ENCODE measurements at places on chromosomes 13 and 19.

DNA sequence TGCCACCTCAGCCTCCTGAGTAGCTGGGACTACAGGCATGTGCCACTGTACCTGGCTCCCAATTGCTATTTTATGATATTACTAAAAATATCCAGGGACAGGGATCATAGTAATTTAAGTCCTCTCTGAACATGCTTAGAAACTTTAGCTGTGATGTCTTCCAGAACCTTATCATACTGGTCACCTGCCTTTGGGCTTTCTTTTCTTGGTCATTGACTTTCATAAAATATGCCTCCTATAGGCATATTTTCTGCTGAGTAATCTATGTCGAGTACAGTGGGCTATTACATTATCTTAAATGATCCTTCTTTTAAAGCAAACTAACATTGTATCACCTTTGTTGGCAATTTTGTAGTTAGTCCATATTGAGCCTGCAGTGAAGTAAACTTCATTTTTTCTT lies 6.2 kb downstream of the UCHL3 start:
- no peak for DNase-seq

- no peak for DNase-seq
Observed at GRCh38 chr19:1987197-1988187, 28.0 kb downstream of the BTBD2 start.

GRCh38 chr19:49984491-49984890 lies 23.5 kb upstream of the SIGLEC11 start:
- no peak for DNase-seq

DNA sequence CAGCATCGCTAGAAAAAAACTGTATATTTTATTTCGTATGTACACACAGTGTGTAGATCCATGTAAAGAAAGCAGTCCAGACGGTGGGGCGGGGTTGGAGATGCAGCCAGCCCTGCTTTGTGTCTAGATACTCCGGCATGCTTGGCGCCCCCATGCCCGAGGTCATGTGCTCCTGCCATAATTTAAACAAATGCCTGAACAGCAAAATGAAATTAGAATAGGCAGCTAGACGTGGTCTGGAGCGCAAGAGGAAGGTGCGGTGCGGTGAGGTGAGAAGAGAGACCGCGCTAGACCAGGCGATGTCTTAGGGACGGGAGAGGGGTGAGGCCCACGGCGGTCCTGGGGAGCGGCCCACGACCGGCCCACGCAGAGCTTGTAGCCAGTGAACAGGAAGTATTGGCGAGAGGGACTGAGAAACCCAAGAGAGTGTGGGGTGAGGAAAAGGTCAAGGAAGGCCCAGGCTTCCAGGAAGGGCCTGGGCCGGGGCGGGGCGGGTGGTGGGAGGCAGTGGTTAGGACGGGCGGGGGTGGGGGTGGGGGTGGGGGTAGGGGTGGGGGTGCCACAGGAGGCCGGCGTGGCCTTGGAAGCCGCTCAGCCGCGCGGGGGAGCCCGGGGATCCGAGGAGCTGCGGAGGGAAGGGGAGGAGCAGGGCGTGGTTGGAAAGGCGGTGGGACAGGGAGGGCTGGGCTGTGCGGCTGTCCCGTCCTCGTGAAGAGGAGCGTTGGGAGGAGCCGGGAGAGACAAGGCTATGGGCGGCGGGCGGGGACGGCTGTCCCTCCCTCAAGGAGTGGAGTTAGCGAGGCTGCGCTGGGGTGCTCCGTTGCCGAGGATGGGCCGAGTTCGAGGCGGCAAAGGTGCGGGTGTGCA lies 254.7 kb upstream of the SGCG start:
- DNase-seq, result no peak

- no peak for DNase-seq
Observed at GRCh38 chr19:56712611-56713276, 41.2 kb upstream of the ZNF835 start.

GRCh38 chr13:50668691-50669271 lies 174.7 kb downstream of the DLEU7 start:
- no peak for DNase-seq

GRCh38 chr13:39245688-39246087 lies 207.4 kb downstream of the NHLRC3 start:
- no peak for DNase-seq

DNA sequence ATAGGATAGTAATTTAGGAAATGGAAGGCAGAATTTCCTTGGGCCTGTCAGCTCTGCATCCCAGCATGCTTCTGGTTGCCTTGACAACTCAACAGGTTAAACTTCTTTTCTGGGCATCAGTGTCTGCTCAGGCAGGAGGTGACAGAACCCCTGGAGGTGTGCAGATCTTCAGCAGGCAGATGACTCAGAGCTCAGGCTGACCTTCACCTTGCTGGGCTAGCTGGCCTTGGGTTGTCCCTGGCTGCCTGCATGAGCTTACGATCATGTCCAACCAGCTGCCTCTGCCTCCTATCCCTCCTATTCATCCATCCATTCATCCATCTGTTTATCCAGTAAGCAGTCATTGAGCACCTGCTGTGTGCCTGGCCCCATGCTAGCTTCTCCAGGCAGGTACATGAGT lies 81.2 kb upstream of the KCTD15 start:
- DNase-seq, result no peak

GRCh38 chr13:30301827-30302226 lies 5.5 kb downstream of the KATNAL1 start:
- no peak for DNase-seq

GRCh38 chr13:55199134-55199533 lies 1941.6 kb upstream of the PRR20A start:
- no peak for DNase-seq

DNA sequence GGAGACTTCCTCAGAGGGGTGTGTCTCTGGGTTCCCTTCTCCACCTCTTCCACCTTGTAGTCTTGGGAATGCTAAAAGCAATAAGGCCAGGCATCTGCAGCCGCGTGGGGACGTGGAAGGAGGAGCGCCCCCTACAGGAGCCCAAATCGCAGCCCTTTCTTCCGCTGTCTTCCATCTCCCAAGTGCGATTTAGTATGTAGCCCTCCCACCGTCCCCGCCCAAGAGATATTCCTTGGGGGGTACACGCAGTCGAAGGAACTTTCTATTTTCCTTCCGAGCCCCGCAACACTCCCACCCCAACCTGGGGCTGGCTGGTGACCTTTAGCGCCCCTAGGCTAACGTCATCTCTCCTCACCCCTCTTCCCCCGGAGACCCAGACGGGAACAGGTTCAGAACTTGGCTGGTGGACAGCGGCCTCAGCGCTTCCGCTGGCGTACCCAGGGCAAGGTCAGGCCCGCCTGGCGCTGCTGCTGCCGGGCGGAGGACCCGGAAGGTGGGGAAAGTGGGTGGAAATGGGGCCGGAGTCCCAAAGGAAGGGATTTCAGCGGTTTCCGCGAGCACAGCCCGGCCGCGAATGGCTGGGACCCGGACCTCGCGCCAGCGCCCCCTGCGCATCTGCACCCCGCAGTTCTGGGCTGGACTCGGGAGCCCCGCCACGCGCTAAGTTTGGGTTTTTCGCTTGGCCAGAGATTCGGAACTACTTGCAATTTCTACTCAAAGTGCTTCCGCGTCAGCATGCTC lies 2.1 kb upstream of the PCDH8 start:
- peak; percentile 47 for DNase-seq

DNA sequence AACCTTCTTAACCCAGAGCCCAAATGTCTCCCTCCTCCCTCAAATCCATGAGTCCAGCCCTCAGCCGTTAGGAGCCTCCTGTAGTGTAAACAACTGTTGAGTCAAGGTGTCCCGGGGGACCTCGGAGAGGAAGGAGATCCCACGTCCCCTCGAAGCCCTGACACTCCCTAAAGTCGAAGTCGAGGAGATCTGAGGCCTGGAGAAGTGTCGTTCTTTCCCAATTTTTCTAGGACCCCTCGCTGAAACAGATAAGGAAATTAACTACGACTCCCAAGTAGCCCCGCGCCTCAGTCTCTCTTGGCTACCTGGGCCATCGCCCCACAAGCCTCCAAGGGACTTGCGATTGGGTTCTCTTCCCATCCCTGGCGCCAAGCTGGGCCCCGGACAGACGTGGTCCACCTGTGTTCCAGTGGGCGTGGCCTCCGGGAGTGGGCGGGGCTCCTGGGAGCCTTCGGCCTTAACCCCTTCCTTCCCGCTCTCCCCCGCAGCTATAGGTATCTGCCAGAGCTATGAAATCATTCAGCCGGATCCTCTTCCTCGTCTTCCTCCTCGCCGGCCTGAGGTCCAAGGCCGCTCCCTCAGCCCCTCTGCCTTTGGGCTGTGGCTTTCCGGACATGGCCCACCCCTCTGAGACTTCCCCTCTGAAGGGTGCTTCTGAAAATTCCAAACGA lies 869 bp downstream of the GFY start:
- no peak for DNase-seq

GRCh38 chr13:46166947-46167610 lies 14.9 kb downstream of the LCP1 start:
- DNase-seq, result no peak

DNA sequence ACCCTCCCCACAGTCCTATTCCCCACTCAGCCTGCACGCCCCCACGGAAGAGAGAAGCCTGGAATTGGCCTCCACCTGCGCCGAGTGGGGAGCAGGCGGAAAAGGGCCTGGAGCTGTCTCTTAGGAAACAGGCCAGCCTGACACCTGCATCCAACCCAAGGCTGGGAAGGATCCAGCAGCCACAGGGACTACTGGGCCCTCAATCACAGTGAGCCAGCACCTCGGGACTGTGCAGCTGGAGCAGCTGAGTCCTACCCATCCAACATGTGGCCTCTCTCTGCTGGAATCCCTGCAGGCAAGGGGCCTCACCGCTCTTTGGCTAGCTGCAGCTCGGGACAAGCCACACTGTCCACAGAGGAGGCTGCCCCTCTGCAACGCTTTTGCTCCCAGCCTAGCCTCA lies 8.3 kb upstream of the EPHX3 start:
- DNase-seq, result no peak

GRCh38 chr13:114309086-114309485 lies 5.2 kb upstream of the CHAMP1 start:
- no peak for DNase-seq

- DNase-seq, result no peak
Observed at GRCh38 chr19:51079481-51080110, 3.1 kb downstream of the KLK14 start.

DNA sequence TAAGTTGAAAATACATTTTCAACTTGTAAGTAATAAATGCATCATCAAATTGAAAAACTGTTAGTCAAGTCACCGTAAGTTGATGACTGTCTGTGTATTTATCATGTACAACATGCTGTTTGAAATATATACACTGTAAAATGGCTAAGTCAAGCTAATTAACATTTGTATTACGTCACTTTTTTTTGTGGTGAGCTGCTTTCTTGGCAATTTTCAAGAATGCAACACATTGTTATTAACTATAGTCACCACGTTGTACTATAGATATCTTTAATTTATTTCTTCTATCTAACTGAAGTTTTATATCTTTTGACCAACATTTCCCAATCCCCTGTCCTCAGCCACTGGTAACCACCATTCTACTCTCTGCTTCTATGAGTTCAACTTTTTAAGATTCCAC lies 57.0 kb downstream of the RBM26 start:
- DNase-seq, result peak; percentile 16

GRCh38 chr13:25840931-25841330 lies 210.9 kb downstream of the SHISA2 start:
- DNase-seq, result no peak

GRCh38 chr19:8504171-8504570 lies 1.7 kb upstream of the PRAM1 start:
- DNase-seq, result no peak

DNA sequence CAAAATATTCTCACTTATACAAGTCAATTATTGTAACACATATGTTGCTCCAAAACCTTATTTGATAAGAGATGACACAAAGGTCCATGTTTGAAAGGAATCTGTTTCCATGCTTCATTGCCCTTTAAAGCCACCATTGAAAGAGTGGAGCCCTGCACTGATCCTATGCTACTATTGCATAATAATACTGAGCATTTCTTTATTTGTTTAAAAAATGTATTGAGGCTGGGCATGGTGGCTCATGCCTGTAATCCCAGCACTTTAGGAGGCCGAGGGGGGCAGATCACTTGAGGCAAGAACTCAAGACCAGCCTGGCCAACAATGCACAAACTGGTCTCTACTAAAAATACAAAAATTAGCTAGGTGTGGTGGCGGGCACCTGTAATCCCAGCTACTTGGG lies 178.8 kb upstream of the STARD13 start:
- no peak for DNase-seq

- DNase-seq, result peak; percentile 83
Observed at GRCh38 chr19:7888145-7888825, at the start of gene LRRC8E. TSS of gene LRRC8E (plus strand) at chr19:7888510. CDS start at chr19:7895604, 7,094 bp downstream.

DNA sequence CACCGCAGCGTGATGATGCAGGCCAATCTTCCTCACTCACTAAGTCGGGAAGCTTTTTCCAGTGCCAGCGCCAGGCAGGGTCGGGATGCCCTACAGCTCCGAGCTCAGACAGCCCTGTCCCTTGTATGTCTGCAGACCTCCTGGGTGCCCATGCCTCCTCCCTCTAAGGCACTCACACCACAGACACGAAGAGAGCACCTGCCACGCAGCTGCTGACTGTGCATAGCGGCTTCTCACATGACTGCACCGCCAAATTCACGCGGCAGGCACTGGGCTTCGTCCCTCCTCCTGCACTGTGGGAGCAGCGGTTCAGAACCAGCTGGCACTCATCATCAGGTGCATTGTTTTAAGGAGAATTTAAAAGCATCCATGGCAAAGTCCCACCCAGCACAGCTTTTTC lies 88.1 kb downstream of the SLC7A1 start:
- no peak for DNase-seq

GRCh38 chr19:934865-935479 lies 9.1 kb downstream of the ARID3A start:
- DNase-seq, result no peak

- DNase-seq, result no peak
Observed at GRCh38 chr13:92197669-92198068, 799.2 kb downstream of the GPC5 start.

- peak; percentile 26 for DNase-seq
Observed at GRCh38 chr13:66508153-66508909, 721.8 kb downstream of the PCDH9 start.

- no peak for DNase-seq
Observed at GRCh38 chr19:30093966-30094755, 152.1 kb downstream of the URI1 start.
